ENCODE measurements at places on chromosomes 1 and 21. TPM values are rescaled to one million over a fixed set of nuclear protein-coding genes. Genes with fewer than 3 reads are reported as not detected.

GRCh38 chr1:206809504-206810084, 37.3 kb upstream of the IL10 start:
- H3K27ac ChIP-seq: no peak overlapping the region

The MTARC1 gene
- total RNA-seq: 3.7 TPM

The WNT3A gene
- total RNA-seq: not detected

The KRTAP19-5 gene
- not detected for total RNA-seq

All from gastroesophageal sphincter (tissue), 4 donors.